ENCODE measurements at places on chromosomes 16 and 17.

DNA sequence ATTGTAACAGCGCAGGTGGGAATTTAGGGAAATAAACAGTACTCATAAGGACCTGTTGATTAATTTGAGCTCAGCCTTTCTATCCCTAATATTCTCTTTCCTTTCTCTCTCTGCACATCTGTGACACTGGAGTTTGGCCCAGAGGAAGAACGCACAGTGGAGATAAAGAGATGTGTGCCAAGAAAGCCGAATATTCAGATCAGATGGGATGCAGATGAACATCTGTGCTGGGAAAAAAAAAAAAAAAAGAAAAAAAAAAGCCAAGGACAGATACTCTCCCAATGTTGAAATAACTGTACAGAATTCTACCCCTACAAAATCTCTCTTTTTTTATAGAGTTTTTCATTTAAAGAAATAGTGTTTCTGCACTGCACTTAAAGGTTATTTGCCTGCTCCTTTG is 485.4 kb downstream of the KCNJ2 start:
- no peak for DNase-seq

DNA sequence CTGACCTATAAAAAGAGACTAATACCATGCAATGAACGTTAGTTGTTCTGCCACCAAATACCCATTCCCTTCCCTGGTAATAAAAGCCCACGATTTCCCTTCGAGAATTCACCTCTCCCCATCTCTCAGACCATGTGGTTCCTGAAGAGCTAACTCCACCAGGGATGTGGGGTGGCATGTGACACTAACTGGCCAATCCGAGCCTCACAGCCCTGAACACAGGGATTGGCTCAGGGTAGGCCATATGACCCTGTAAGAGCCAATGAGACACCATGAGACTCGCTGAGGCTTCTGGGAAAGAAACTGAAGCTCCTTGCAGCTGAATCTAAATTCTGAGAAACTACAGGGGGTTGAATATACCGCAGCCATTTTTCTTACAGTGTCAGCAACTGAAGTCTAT is 21.1 kb downstream of the HELZ start:
- DNase-seq, result no peak

DNA sequence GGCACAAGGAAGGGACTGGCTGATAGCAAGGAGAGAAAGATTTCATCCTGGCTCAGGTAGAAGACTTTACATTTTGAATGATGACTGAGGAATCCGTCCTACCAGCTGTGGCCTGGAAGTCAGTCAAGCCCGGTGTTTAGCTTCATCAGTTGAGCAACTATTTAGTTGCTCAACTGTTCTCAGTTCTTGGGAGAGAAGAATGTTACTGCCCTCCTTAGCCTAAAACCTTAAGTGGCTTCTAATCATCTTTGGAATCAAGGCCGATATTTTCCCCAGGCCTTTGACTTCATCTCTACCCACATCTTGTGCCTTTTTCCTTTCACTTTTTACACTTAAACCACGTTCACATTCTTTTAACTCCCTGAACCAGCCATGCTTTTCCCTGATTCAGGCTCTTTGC is 17.3 kb upstream of the RBL2 start:
- no peak for DNase-seq

DNA sequence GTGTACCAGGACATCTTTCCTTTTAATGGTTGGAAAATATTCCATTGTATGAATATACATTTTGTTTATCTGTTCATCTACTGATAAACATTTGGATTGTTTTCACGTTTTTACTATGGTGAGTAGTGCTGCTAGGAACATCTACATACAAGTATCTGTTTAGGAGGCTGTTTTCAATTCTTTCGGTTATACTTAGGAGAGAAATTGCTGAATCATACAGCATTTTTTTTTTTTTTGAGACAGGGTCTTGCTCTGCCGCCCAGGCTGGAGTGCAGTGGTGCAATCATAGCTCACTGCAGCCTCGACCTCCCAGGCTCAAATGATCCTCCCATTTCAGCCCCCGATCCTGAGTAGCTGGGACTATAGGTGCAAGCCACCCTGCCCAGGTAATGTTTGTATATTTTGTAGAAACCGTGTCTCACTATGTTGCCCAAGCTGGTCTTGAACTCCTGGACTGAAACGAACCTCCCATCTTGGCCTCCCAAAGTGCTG is 122.9 kb downstream of the CRLF3 start:
- no peak for DNase-seq

DNA sequence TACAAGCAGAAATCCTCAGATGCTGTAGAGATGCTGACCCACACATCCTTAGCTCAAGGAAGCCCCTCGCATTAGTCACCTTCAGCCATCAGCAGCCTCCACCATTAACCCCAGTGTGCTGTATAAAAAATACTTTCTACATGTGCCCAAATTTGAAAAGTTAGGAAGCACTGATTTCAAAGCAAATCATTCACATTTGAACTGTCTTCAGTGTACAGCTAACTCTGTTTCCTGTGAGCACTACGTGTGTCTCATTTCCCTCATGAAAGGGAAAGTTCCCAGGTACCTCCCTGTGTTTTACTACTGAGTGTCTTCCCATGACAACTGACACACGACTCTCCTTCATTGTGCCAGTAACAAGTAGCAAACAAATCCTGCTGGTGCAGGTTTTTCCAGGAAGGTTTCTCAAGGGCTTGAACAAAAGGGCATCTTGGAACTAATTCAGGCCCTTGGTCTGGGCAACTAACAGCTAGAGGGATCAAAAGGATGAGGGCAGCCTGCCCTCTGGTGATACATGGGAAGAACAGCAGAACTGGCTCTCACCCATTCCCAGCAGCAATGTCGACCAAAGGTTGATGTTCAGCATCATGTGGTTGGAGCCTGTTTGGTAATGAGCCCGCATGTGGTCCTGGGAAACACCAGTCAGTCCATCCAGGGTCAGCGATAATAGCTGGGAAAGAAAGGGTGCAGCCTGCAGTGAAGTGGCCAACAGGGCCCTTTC is 4.0 kb downstream of the SLC35B1 start:
- no peak for DNase-seq

GRCh38 chr16:70437582-70438557 is 1.0 kb downstream of the ST3GAL2 start:
- no peak for DNase-seq

DNA sequence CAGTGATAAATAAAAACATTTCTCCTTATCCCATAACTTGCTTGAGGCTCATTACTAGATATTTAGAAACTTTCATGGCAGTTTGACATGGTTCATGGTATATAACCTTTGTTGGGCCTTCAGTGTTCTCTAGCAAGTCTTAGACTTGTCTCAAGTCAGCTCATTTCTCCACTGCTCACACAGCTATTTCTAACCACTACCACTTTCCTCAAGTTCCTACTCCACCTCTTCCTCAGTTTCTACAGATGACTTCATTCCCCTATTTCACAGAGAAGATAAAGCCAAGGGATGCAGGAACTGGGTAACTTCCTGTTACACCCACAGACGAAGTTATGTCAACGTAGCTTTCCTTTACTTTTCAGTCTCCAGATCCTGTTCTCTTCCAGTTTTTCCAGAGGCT is 23.2 kb downstream of the NLK start:
- DNase-seq, result no peak

DNA sequence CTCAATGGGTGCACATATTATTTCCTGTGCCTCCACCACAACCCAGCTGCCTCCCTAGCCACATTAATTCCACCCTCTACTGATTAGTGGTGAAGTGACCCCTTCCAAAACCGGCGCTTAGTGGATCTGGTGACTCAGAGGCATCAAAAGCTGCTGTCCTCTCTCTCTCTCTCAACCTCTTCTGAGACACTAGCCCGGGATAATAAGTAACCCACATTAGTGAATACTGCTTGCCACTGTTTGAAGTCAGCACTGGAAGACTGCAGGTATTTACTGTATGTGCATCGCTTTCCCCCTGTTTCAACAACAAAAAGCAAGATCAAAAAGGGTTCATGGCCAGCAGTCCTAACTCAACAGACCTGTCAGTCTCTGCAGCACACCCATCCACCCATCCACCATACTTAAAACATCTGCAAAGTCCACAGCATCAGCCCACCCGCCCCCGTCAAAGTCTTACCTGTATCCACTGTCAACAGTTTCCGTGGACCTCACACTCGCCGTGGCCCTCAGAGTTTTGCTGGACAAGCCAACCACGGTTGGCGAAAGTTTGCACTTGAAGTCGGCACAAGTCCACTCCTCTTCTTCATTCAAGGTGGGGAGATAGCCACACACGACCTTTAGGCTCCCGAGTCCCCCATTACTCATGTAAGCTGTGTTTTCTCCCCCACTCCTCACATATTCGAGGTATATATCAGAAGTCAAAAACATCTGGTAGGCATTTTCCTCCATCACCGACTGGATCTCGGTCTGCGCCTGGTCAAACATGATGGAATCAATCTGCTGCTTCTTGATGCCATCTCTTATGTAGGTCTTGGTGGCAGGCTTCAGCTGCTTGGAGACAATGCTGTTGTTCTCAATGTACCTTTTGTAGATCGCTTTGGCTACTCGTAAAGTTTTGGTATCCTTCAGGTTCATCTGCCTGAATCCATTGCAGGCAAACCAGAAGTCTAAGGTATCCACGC is 3.8 kb downstream of the AXIN2 start:
- DNase-seq, result no peak

DNA sequence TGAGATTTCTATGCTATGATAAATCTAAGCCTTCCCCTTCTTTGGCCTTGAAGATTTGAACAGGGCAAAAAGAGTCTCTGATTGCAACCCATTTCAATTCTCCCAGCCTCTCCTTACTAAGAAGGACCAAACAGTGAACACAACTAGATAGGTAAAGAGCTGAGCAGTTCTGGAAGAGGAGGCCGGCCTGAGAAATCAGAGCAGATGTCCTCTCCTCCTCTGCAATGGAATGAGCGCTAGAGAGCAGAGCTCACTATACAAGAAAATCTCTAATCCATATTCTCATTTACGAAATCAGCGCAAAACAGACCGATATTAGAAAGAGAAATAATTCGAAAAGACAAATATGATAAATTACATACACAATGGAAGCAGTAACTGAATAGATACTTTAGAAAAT is 124.2 kb downstream of the CDK5R1 start:
- DNase-seq, result no peak

- DNase-seq, result no peak
Observed at GRCh38 chr16:13660807-13661206, 259.1 kb upstream of the ERCC4 start.

DNA sequence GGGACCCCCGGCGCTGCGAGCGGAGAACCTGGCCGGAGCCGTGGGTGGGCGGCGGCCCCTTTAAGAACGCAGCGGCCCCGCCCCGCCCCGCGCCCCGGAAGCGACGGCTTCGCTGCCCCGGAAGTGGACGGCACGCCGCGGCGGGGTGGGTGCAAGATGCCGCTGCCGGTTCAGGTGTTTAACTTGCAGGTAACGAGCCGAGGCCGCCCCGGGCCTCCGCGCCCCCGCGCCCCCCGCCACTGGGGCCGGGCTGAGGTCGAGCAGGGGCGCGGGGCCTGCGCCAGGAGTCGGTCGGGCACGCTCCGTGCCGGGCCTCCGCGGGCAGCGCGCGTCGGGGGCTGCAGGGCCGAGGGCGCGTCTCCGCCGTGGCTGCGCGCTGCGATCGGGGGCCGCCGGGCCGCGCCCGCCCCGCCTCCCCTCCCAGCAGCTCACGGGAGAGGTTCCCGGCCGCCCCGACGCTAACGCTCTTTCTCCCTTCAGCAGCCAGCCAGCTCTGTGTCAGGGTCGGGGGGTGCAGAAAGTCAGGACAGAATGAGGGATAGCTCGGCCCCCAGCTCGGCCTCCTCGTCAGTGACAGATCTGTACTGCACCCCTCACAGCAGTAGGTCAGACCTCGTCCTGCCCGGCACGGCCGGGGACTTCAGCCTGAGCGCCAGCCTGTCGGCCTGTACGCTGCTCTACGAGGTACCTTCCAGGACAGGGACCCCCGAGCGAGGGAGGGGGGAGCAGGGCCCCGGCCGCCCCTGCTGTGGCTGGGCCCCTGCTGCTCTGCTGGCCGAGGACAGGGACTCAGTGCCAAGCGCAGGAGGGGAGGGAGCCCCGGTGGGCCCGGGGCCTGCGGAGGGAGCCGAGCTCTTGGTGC is at the start of the genes GPS1 and RFNG:
TSS of gene GPS1 (plus strand) at position 123 of the 862 bp plus-strand sequence. CDS start at position 157, 34 bp downstream.
TSS of gene RFNG (minus strand) at position 36 of the 862 bp plus-strand sequence. CDS start 45 bp downstream, outside the sequence.
- DNase-seq, result peak; percentile 65

DNA sequence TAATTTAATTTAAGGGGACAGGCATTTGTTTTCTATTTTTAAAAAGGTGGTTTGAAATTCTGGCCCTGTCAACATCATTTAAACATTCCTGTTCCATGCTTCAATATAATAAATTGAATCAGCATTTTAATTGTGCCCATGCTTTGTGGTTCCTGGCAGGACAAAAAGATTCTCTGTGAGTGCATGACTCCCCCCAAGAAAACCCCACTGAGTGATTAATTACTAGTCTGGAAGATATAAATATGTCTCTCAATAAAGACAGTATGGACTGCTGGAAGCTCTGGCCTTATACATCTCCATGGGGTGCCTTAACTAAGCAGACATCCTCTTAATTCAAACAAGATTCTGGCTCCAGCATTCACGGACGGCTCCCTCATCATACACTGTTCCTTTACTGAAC is 95.0 kb upstream of the PSMD7 start:
- DNase-seq, result no peak

DNA sequence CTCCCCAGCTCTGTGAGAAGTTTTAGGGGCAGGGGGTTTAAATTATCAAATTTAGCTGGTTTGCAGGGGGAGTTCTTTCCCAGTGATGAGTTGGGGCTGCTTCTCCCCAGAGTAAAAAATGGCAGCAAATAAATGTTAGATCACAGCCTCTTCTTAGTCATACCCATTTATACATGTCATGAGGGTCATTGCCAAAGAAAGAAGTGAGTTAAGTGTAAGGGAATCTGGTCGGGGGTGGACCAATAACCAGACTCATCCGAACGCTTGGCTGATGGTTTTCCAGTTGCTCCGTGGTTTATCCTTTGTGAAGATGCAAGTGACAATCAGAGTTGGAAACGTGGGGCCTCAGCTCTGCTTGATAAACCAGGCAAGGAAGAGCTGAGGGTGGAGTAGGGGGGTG is 87.1 kb downstream of the PLXDC1 start:
- no peak for DNase-seq

DNA sequence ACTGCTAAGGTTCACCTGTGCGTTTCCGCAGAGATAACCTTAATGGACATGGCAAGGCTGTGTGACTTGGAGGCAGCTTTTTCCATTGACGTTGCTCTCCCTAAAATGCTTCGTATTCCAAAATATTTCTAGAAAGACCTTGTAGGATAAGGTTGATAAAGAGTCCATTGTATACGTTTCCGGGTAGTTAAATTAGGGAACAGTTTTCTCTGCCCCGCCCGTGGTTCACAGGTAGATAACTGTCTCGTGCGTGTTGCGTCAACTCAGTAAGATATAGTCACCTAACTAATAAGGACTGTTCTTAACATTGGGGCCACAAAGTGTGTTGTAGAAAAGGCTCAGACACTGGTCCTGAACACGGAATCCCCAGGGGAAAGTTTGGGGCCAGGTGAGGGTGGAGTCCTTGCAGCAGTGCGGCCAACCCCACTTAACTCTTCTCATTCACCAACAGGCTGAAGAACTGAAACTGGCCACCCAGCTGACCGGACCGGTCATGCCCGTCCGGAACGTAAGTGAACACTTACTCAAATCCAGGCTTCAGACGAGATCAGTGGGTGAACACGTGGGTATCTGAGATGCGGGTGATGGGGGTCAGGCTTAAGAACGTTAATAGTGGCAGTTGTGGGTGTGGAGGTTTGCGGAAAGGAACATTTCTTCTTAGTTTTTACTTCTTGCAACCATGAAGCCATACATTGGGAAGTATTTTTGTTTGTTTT is 1.6 kb downstream of the RPL13 start:
- DNase-seq, result no peak

GRCh38 chr17:30950669-30951399 is 20.0 kb upstream of the RNF135 start:
- no peak for DNase-seq

All from activated naive CD4-positive, alpha-beta T cell (primary cell).